ENCODE measurements at places on chromosomes 7 and 10.
A peak's percentile ranks its signal among the peaks of the same experiment; 100 is the strongest.

GRCh38 chr10:132322586-132323048 lies 9.4 kb upstream of the LRRC27 start:
- DNase-seq = peak; percentile 51

DNA sequence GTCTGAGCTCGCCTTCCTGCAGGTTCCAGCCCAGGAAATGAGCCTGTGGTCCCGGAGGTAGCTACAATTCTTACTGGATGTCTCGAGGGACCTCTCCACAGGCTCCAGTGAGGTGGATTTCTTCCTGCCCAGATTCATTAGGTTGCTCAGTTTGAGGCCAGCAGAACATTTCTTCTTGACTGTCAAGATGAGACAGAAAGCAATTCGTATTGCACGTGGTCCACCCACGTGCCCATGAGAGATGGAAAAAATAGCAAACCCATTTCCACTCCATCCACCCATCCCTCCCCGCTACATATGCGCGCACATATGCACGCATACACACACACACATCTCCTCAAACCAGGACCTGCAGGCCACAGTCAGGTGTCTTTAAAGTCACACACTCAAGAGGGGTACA lies 68.7 kb downstream of the VWA2 start:
- DNase-seq = no peak

DNA sequence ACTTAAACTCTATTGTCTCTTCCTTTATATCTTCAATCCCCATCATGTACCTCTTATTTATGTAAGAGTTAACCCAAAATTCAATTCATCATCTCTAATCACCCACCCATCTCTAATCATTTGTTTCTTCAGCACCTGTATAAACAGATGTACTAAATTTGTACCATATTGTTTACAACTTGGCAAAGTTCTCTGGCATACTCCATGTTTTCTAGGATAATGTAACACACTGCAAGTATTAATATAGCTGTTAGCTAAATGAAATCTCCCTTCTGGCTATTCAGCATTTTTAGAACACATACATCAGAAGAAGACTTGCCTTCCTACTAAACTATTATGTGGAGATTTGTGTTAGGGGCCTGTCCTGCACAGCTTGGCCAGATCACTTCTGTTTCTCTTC lies 33.1 kb downstream of the MALSU1 start:
- DNase-seq = no peak

DNA sequence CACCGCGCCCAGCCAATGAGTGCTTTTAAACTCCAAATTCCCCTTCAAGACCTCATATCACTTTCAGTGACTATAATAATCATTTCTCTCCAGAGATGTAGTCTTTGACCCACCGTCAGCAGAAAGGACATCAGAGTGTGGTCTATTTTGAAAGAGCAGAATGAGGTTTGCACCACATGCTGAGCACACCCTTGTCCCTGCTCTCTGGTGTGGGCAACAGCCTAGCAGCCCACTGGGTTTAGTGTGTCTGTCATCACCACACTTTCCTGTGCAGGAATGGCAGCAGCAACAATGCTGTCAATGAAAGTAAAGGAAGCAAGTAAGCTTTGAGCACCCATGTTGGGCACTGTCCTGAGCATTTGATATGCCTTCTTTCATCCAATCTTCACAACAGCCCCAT lies 122.4 kb downstream of the PLXNA4 start:
- no peak for DNase-seq

DNA sequence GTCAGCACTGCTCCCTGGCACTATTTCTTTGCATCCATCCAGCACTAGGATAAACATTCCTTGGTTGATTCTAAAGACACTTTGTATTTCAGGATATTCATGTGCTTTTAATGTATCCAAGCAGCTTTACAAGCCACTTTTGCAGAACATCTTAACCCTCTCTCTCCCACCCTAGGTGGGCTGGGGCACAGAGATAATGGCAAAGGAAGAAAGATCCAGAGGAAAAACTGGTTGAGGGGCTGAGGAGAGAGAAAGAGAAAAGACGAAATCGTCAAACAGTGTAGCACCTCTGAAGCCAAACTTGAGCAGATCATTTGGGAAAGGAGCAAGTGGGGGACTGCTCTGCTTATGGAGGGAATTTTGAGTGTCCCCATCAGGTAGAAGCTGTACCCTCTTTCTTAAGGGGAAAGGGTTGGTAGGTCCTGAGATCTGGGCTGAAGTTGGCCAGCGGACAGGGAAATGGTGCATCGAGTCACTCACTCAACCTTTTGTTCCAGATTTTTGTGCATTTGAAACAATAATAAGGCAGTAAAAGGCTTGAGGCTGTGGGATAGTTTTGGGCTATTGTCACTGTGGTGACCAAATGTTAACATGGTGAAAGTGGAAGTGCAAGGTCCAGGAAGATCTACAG lies 4.2 kb upstream of the HOXA13 start:
- DNase-seq = no peak

GRCh38 chr7:114663502-114663901 lies 248.9 kb downstream of the FOXP2 start:
- peak; percentile 43 for DNase-seq

DNA sequence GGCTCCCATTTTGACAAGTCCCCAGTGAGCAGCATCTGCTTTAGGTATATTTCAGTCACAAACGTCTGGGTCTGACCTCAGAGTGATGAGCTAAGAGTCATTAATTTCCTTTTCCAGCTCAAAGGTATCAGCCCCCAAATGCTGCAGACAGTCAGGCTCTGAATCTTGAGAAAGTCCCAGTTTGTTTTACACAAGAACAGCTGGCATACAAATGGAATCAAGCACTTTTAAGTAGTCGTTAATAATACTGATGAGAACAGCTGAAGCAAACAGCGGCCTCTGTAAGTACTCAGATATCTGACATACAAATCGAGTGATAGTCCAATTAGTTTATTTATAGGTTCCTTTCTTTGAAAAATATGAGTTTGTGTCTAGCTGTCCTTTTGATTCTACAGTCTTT lies 49.4 kb upstream of the MSRB2 start:
- DNase-seq = no peak

DNA sequence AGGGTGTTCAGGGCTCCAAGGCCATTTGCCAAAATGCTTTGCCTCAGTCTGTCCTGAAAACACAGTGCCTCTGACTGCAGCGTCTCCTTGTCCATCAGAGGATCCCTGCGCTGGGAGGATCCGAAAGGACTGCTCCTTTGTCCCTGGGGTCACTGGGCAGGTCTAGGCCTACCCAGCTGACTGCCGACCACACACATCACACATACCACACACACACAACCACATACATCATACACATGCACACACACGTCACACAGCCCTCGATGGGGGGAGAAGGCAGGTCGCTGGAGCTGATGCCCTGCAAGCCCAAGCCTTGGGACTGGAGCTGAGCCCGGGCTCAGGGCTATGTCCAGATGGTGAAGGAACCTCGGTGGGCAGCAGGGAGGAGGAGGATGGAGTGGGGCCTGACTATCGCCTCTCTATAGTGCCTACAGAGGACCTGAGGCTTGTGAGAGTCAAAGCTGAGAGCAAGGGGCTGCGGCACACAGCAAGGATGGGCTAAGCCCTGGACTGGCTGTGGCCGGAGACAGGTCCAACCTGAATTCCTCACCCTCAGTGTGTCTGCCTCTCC lies 29.1 kb downstream of the GPRIN2 start:
- no peak for DNase-seq

DNA sequence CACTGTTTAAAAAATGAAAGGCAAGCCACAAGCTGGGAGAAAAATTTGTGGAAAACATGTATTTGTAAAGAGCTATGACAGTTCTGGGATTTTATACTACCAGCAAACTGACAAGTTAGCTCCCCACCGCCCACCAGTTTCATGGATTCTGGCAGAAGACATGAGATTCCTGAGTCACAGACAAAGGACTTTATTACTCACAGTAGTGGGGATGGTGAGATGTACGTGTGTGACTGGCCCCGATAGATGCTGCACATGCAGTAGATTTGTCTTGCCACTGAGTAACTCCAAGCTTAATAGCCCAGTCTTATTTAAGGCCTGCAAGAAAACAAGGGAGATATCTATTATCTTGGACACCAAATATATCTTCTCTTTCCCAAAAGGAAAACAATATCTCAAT lies 281.7 kb downstream of the AHR start:
- DNase-seq = peak; percentile 81

DNA sequence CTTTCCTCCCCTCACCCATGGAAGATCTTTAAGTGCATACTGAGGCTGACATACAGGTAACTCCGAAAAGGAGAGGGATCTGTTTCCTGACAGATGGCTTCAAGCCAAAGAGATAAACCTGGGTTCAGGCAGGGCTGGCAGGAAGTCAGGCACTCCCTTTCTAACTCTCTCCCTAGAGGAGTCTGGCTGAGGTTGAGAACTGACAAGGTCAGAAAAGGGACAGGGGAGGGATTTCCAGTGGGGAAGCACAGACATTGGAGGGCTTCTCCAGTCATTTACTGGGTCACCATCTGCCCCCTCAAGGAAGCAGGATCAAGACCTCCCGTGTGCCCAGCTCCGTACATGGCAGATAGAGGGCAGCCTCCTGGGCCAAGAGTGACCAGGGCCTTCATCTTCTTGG lies 31.6 kb downstream of the TLX1 start:
- DNase-seq = no peak
